ENCODE measurements at places on chromosomes 13 and 19.

DNA sequence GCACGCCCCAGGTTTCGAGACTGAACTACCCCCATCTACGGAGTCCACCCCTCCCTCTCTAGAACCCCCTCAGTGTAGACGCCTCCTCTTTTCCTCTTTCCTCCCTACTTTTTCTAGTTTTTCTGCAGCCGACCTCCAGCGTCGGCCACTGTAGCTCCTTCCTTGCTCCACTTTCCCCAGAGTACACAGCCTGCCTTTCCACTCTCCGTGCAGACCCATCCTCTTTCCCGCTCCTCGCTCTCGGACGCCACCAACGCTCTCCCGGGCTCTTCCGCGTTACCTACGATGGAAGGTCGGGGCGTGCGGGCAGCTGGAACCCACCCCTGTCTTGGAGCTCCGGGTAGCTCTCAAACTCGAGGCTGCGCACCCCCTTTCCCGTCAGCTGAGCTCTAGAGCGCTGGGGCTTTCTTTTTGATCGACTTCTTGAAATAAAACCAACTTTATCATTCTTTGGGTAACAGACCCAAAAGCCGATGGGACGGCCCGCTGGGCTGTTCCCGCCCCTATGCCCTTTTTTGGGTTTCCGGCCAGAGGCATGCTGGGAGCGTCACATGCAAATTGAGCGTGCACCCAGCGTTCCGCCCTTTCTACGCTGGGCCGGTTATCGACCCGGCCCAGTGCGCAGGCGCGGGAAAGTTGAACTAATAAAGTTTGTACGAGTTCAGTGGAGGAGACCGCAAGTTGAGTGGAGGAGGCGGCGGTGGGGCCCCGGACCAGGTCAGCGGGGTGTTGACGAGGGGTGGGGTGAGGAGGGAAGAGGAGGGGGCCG, at the start of the genes BCL2L12 and IRF3:
TSS of gene BCL2L12 (plus strand) at position 583 of the 769 bp plus-strand sequence. CDS start 760 bp downstream, outside the sequence.
TSS of gene IRF3 (minus strand) at position 507 of the 769 bp plus-strand sequence. CDS start 1,019 bp downstream, outside the sequence.
- DNase-seq = peak; percentile 96

GRCh38 chr13:41056194-41056593, 5.1 kb upstream of the WBP4 start:
- DNase-seq = no peak

DNA sequence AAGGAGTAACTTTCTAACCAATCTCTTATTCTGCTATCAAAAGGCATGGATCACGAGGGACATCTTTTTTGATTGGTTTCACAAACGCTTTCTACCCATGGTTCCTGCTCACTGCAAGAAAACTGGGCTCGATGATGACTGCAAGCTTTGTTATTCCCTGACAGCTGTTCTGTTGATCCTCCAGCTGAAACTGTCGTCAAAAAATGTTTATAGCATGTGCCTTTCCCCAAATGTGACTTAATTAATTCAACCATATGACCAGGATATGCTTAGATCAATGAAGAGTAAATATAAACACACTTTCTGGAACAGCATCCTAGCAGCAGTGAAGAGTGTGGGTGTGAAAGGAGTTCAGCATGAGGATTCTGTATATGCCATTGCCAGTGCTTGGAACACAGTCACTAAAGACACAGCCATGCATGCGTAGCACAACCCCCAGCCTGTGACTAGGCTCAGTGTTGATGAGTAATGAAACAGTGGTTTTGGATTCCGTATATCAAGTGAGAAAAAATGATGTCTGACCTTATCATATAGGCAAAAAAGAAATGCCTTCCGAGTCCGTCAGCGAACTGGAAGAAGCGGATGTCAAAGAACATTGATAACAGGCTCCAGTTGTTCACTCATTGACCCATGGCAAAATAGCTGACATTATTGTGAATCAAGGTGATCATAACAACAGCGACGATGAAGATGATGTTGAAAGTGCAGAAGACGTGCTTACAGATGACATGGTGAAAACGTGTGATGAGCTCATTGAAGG, 347.4 kb downstream of the FGF9 start:
- no peak for DNase-seq

- DNase-seq = no peak
Observed at GRCh38 chr13:114023716-114024602, 50.1 kb upstream of the C13orf46 start.

DNA sequence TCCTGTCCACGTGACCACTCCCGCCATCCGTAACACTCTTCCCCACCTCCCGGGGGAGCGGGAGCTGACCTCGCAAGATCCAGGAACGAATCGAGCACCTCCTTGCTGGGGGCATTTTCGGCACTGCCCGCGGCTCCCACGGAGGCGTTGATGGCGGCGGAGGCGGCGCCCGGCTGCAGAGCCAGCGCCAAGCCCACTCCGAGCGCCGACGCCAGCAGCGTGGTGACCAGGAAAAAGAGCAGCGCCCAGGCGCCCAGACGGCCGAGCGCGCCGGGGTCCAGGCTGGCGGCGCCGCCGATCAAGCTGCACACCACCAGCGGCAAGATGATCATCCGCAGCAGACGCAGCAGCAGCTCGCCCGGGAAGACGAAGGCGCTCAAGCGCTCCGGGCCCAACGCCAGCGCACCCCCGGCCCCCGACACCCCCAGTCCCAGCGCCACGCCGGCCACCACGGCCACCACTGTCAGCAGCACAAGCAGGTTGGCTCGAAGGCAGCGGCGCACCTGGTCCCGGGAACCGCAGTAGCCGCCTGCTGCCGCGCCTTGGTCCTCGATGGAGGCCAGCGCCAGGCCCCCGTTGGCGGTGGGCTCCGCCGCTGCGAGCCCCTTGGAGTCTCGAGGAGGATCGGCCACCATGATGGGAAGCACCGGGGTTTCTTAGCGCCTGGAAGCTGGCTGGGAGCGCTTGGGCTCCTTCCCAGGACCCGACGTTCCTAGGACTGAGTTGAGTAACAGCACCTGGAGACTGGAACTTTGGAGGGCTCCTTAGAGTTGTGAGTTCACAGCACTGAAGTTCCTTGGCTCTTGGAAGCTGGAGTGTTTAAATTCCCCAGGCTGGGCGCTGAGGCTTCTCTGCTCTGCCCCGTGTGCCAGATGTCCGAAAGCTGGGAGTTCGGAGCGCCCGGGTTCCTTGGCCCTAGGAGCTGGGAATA, 798 bp downstream of the SLC1A5 start:
- DNase-seq = no peak

GRCh38 chr13:24624801-24625231, 55.4 kb upstream of the ATP12A start:
- no peak for DNase-seq

DNA sequence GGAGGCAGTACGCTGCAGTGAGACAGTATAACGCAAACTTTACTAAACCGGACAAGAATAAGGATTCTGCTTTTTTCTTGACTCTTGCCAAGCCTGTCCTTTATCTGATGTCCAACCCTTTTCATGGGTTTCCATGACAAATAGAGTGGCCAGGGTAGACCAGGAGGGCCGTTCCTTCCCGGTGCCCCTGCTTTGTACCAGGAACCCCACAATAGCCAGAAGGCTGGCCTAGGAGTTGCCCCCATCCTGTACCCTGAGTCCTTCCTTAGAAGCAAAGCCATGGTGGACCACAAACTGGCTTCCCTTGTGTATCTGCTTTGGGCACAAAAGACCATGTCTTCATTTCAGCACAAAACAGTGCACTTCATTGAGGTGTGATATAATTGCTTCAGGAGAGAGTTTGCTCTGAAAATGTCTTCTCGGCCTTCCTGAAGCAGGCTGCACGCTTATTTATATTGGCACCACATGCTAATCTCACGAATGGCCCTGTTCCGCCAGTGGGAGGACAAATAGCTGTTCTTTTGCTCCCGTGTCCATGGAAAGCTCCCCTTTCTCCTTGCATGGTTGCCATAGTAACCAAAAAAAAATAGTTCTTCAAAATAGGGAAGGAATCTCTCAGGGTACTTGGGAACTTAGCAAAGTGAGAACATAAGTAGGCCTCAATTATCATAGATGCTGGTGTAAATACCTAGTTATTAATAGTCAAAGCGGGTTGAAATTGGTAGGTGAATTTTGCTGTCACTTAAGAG, 222.1 kb downstream of the ZIC5 start:
- DNase-seq = no peak

GRCh38 chr19:5200844-5201243, 139.8 kb downstream of the PTPRS start:
- no peak for DNase-seq

All from RWPE2 (cell line).